ENCODE measurements at places on chromosomes 7 and 10.

- DNase-seq = no peak
Measured at GRCh38 chr7:156104501-156105336, 292.5 kb upstream of the SHH start.

DNA sequence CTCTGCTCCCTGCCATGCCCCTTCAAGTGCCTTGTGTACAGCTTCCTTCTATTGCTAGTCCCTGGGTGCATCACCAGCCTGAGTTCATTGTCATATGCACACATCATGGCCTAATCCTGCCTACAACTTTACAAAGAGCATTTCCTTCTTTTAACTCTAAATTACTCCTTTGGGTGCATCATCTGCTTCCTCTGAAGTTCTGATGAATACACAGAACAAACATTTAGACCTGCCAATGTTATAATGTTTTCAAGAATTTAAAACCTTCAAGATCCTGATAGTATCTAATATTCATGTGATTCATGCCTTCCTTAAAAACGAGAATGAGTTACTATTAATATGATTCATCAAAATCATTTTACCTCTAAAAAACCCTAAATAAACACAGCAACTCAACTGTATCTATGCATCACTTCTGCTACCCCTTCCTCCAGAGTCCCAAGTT is 357.1 kb downstream of the MAGI2 start:
- DNase-seq = no peak

GRCh38 chr7:138565071-138565450 is 105.0 kb downstream of the TRIM24 start:
- no peak for DNase-seq

- DNase-seq = no peak
Measured at GRCh38 chr10:21337171-21337792, 188.2 kb downstream of the SKIDA1 start.

- no peak for DNase-seq
Measured at GRCh38 chr7:83359108-83359507, 196.4 kb upstream of the PCLO start.

GRCh38 chr10:86595496-86595895 is 58.9 kb upstream of the OPN4 start:
- no peak for DNase-seq

DNA sequence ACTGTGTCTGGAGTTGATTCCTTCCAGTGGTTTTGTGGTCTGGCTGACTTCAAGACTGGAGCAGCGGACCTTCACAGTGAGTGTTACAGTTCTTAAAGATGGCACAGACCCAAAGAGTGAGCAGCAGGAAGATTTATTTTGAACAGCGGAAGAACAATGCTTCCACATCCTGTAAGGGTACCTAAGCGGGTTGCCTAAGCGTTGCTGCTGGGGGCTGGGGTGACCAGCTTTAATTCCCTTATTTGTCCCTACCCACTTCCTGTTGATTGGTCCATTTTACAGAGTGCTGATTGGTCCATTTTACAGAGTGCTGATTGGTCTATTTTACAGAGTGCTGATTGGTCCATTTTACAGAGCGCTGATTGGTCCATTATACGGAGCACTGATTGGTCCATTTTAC is 13.2 kb downstream of the AKR1B15 start:
- no peak for DNase-seq

DNA sequence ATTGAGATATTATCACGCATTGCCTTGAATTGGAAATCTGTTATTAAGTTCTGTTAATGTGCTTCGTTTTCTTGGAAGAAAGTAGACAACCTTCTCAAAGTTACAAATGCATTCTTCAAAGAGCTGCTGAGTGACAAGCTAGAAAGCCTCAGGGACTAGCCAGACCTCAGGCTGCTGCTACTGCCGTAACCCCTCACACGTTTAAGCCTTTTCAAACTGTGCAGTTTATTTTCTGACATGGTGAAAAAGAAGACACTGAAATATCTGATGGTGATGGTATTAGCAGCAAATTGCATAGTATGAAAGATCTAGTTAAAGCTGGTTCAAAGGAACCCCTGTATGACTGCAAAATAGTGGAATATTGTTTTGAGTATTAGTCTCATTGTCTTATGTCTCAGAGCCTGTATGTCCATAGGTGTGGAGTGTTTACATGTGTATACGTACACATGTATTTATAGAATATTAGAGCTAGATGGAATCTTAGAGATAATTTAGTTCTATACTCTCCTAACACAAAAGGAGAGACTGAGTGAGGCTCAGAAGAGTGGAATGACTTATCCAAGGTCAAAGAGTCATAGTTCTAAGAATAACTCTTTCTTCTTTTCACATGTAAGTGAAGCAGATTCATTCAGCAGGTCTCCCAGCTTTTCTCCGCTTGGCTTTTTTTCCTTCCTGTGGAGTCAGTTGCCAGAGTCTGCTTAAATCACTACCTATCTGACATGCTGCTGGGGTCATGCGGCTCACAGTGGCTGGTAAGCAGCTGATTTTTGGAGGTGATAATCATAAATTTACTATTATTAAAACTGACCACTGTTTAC is 431.9 kb downstream of the PLXDC2 start:
- DNase-seq = peak; percentile 24

- DNase-seq = peak; percentile 58
Measured at GRCh38 chr10:63720072-63720537, 198.9 kb downstream of the REEP3 start.

DNA sequence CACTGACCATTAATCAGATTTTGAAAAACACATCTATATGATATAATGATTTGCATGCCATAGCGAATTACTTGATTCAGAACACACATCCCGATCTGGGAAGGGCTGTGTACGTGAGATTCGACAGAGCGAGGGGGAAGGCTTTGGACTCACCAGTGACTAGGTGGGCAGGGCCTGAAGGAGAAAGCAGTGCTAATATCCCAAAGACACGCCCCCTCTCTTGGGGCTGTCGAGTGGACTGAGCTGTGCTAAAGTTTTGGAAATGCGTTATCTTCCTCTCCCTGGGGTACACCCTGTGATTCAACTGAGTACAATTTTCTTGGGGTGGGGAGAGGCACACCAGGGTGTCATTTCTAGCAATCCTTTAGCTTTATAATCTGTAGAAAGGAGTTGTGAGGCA is 1.8 kb downstream of the LRRC17 start:
- DNase-seq = peak; percentile 50

DNA sequence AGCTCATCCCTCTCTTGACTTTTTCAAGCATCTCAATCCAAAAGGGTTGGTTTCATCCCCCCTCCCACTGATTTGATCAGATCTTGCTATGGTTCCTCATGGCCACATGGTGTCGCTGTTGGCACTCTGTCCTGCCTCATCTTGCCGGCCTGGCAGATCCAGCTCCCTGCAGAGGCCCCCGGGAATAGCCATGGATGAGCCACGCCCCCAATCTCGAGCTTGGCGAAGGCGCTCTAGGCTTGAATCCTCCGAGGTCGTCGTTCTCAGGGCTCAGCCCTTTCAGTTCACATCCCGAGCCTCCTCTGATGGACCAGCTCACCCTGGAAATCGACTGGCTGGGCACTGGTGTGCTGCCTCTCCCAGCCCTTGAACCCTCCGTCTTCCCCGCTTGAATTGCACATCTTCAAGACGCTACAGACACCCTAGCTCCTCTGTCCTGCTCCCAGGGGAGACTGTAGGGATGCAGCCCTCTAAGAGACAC is 628.7 kb downstream of the TYW1 start:
- DNase-seq = peak; percentile 87

DNA sequence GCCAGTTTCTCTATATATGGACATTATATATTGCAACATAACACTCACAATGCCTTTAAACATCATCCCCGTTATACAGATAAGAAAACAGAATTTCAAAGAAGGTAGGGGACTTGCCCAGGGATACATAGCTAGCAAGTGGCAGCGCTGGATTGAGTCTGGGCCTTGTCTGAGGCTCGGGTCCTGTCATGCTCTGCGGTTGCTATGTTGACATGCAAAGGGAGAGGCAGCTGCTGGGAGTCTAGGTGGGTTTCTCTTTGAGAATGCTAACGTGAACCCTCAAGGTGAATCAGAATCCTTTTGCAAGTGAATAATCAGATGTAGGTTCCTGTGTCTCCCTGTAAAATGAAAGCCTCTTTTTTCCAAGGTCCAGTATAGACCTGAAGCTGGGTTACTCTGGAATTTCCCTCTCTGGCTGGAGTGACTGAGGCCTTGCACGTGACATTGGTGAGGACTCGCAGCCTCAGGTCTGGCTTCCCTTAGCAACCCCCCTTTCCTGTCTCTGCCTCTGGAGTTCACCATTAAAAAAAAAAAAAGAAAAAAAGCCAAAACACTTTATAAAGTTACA is 38.9 kb downstream of the TCF7L2 start:
- no peak for DNase-seq

DNA sequence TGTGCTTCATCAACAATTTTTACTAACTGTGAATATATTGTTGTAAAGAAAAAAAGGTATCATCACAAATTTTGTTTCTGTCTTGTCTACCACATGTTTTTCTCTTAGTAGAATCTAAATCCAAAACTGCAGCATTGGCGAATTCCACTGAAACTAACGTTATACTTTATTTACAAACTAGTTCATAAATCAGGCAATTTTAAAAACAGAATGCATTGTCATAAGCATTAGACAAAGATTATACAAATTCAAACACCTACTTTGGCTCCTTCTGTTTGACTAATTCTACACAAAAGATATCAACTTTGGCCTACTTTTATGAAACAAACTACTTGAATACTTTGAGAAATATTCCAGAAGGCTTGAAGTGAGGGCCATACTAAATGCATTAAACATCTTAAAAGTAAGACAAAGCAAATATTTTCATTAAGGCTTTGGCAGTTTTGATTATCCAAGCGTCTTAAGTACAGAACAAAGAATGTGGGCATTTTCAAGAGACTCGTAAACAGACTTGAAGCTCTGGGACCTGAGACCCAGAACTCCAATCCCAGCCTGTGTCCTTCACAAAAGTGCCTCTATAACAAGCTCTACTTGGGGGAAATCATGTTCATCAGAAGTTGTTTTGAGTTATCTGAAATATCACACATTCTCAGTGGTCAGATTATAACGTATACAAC is 81.0 kb downstream of the CPVL start:
- DNase-seq = no peak
